Gastroesophageal sphincter (tissue), 4 donors: ENCODE measurements at places on chromosomes 3 and 15. TPM values are rescaled to one million over a fixed set of nuclear protein-coding genes. Genes with fewer than 3 reads are reported as not detected.

The IFT57 gene
- 52.0 TPM for total RNA-seq

The SPSB4 gene
- total RNA-seq: 3.4 TPM

DNA sequence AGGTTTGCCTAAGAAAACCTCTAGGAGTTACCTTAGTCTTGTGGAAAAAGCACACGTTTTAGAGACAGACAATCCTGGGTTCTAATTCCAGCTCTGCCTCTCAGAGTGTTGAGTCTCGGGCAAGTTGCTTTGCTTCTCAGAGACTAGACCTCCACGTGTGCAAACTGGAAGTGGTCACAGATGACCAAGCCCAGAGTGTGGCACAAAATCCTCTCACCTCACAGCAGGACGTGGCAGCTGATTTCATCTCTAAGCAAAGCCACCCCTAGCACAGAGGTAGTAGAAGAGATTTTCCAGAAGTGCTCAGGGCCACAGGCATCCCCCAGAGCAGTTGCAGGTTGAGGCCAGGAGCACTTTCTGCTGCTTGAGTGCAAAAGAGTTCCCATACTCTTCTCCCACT, 79.2 kb downstream of the CD47 start:
- ATAC-seq: no peak

DNA sequence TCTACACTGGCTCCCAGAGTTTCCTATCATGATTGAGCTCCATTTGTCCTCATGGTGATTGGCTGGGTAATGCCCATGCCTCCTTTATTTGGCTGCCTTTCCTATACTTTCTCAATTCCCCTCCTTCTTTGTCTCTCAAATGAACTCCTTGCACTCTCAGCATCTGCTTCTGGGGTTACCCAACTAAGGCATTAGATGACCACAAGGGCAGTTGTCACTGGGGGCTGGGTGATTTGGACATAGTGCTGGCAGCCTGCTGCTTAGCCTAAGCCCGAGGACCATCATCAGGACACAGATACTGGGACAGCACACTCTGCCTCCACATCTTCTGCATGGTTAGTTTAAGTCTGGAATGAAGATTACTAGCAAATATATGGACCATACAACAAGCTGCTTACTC, 49.2 kb upstream of the LRRFIP2 start:
- ATAC-seq: no peak

The GMPS gene
- 32.4 TPM for total RNA-seq

- ATAC-seq: no peak
Observed at GRCh38 chr3:3110749-3111361, 681 bp upstream of the IL5RA start.

The RHCG gene
- 1.5 TPM for total RNA-seq

DNA sequence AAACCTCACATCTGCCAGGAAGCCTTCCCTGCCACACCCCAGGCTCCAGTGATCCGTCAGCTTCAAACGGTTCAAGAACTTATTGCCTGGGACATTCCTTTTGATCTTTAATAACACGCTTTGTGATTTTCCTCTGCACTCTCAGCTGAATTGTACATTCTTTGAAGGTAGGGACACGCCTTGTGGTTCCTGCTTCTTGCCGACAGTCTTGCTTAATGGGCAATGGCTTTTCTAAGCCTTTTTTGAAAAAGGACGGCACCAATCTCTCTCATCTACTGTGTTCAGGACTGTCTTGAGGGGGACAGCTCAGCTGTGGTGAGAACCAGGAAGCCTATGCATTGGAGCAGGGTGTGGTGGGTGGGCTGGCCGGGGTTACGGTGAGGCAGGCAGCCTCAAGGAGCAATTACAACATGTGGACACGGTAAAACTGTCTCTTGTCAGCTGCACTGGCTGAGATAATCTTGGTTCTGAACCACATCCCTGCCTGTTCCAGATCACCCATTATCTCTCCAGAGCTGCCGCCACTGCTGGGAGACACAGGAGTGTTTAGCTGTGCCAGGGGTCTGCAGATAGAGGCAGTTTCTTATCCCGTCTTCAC, 46.0 kb upstream of the GLCE start:
- no peak for ATAC-seq
